ENCODE measurements at places on chromosomes 6 and 20.

DNA sequence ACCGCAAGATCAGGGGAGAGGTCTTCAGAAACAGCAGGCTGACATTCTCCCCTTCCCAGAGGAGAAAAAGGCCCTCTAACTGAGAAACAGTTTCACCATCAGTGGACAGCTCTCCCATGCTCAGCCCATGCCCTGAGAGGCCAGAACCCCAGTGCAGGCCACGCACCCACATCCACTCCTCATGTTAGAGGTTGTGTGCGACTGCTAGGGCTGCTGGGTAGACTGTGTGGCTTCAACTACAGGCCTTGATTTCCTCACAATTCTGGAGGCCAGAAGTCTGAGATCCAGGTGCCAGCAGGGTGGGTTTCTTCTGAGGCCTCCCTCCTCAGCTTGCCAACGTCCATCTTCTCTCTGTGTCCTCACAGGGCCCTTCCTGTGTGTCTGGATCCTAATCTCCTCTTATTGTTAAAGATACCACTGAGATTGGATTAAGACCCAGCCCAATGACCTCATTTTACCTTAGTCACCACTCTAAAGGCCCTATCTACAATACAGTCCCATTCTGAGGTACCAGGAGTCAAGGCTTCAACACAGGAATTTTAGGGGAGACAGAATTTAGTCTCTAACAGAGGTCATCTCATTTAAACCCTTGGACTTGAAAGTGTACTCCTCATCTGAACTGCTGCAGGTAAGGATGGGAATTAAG, 67.7 kb upstream of the CD93 start:
- DNase-seq: no peak

DNA sequence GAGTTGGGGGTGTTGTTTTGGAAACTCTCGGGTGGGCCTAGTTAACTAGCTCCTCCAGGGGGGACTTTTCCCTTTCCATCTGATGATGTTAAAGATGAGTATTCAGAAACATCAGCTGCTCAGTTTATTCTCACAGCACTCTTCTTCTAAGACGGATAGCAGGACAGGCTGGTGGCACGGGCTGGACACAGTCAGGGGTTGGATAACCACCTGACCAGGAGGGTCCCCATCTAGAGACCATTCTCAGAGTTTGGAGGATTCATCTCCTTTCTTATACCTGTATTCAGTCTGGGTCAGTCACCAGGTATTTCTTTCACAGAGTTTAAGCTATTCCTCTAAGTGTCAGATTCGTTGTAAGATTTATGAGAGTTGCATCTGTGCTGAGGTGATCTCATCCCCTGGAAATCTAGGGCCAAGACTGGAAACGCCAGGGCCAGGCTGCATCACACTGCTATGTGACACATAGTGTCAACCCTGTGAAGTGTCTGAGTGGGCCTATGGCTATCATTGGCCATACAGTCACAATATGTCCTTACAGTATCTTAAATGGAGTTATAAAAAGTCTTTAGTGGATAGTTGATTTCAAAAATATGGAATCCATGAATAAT, 111.7 kb downstream of the FAM50B start:
- DNase-seq: no peak

DNA sequence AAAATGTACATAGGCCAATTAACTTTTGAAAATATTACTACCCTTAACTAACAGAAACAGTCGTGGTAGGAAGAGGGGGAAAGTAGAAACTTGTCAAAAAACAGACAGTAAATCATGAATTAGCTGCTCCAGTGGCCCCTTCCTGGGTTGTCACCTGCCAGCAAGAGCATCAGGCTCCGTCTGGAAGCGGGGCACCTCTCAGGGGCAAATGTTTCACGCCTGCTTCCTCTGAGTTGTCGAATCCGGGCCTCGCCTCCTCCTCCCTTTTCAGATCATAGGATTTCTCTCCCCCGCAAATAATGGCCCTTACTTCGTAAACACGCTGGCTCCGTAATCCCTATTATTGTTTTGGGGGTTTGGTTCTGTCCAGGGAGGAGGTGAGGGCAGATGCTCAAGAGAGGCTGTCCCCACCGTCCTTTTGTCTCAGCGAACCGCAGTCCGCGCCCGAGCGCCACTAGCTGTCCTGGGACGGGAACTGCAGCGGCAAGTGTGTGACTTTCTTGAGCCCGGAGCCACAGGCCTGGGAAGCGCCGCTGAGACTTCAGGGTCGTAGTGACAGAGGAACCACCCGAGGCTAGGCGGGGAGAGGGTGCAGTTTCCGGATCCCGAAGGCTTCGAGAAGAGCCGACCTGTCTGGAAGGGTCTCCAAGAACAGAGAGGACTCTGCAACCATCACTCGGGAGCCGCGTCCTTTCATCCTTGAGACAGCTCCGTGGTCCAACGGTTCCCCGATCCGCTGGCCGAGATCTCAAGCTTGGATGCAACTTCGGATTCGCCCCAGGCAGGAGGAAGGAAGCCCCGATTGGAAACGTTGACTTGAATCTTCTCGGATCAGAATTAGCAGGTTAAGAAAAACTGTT, 214.5 kb upstream of the ZNF184 start:
- DNase-seq: peak; percentile 79

- no peak for DNase-seq
Observed at GRCh38 chr6:126123226-126123625, 136.9 kb downstream of the TRMT11 start.

GRCh38 chr20:63624486-63624885, 2.4 kb downstream of the GMEB2 start:
- no peak for DNase-seq

DNA sequence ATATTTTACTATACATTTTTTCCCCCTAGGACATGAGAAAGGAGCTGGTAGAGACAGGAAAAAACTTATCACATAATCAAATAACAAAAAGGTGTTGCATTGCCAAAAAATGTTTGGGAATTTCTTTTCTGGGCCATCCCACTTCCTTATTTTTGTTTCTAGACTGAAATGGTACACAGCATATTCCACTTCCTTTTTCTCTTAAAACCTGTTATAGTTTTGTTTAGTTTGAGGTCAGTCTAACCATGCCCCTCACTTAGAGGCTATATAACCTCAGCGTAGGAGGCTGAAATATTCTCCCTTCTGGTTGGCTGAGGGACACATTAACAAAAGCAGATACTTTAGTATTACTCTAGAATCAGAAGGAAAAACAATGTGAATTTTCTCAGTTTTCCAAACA, 323.9 kb downstream of the GJA1 start:
- no peak for DNase-seq

DNA sequence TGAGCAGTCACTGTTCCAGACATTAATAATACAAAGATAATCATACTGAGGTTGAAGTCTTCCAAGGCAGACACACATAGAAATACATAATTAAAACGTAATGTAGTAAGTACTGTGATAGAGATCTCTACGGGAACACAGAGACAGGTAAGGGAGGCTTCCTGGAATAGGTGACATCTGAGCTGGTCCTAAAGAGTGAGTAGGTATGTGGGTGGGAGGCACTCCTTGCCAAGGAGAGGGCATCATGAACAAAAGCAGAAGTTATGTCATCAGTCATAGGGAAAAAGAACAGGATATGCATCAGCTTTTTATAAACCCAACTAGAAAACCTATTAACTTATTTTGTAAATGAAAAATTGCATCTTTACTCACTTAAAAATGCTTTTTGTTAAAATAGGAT, 110.0 kb downstream of the MAP7 start:
- DNase-seq: no peak

GRCh38 chr6:17045581-17046322, 56.1 kb upstream of the STMND1 start:
- DNase-seq: no peak

GRCh38 chr6:21185861-21186478, 407.6 kb upstream of the SOX4 start:
- DNase-seq: no peak

- DNase-seq: no peak
Observed at GRCh38 chr20:38132156-38132909, 32.7 kb downstream of the TGM2 start.

DNA sequence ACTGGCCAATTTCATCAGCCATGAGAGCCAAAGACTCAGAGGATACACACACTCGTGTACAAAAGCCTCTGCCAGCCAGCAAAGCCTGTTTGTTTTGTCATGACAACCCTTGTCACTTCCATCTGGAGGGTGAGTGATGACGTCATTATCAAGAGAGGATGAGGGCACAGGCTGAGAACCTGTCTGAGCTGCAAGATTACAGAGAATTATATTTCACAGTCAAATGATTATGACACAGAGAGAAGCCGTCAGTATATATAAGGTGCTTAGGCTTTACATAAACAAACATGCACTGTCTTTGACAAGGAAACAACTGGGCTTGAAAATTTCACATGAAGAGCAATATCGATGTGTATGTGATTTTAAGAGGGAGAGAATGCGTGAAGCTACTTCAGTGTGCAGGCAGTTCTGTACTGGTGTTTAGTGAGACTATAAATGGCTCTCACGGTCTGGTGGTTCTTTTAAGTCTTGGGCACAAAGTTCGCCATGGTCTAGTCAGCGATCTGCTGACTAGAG, 36.5 kb upstream of the BCLAF1 start:
- DNase-seq: no peak

DNA sequence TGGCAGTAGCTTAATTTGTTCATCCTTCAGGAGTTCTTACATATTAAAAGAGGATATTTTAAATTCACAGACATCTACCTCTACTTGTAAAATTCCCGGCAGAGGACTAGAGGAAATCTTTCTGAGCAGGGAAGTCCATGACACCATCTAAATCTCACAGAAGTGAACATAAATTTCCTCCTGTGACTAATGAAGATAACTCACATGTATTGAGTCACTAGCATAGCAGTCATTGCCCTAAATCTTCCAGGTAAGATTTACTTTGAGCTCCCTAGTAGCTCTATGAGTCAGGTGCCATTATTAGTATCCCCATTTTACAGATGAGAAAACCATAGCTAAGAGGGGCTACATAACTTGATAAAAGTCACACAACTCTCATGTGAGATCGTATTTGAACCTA, 1058.6 kb upstream of the FLRT3 start:
- DNase-seq: no peak

DNA sequence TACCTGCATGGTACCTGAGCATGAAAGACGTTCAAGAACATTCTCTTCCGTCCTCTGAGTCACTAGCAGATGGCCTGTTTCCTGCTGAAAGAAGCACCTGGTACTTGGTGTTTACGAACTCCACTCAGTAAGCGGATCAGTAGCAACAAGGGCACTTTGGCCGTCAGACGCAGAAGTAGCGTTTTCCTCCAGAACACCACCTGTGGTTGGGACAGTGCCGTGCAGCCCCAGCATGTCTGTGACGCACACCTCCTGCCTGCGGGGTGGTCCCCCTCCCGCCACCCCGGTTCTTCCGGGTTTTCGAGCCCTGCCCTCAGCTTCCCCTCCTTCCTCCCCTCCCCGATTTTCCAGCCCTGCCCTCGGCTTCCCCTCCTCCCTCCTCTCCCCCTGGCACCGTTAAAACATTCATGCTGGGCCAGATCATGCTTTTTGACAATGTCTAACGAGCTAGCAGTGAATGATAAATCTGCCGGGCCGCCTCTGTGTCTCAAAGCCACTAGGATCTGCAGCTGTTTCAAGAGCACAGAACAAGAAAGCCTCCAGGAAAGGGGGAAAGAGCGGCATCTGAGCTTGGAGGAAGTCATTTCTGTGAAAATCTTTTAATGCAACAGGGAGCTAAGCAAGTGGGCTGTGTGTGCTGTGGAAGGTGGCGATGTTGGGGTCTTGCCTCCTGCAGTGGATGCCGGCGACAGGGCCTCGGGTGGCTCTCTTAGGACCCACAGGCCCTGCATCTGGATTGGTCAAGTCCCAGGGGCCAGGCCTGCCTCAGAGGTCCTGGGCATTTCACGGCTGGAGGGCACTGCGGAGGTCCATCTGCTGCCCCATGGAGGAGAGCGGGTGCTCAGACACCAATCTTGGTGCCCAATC, 207.9 kb downstream of the ERMARD start:
- peak; percentile 34 for DNase-seq

DNA sequence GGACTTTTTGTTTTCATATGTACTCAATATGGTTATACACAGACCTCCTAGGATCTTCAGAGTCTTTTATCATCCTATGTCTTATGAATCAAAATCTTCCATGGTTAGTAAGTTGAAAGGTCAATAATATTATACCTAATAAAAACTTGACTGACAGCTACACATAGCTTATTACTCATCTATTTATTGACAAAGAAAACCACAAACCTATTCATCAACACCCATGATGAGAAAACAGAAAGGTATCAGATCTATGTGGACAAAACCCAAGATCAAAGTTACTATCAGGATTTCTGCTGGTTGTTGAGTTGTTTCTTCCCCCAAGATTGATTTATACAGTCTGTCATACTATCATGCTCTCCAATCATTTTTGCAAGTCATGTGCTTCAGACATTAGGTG, 460.1 kb upstream of the MANEA start:
- DNase-seq: no peak

GRCh38 chr20:50284811-50285375, 94.3 kb downstream of the CEBPB start:
- DNase-seq: no peak

DNA sequence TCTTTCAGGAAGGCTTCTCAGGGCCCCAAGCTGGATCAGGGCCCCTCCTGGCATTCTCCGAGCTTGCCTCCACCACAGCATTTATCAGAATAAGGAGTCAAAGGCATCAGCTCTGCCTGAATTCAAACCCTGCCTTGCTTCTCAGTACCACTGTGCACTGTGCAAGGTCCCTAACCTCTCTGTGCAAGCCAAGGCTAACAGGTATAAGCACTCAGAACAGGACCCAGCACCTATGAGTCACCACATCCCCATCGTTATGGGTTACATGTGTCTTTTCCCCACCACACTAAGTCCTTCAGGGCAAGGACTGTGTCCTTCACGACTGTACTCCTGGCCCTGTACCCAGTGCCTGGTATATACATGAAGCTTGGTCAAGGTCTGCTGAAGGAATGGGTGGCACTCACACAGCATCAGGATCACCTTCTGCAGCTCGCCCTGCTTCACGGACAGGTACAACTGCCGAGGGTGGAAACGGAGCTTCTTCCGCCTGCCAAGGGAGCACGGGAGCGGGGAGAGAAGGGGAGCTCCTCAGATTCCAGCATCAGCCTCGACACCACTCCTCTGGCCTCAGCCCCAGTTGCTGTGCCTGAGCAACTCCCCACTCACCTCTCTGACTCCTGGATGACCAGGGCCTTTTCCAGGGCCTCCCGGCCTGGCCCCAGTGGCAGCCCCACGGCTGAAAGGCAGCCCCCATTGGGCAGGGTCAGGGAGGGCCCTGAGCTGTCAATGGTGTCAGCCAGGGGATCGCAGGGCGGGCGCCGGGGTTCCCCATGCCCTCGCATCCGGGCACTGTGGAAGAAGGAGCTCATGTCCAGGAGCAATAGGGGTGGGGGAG, 8.6 kb upstream of the SLC44A4 start:
- DNase-seq: no peak

DNA sequence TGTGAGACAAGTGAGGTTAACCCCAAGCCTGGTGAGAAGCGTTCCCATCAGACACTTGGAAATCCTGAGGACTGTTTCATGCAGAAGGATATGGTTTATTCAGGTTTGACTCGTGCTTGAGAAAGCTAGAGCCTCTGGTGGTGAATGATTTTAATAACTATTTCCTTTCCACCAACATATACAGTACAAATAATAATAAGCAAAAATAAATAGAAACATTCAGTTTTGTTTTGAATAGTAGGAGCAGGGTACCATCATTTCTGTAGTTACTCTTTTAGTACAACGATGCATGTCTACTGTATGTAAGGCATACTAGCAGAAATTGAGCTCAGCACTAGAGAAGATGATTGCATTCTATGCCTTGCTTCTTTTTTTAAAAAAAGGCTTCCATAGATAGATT, 33.5 kb downstream of the PLG start:
- DNase-seq: no peak
